Pulmonary artery endothelial cell (primary cell): ENCODE measurements at places on chromosomes 12 and 14. TPM values are rescaled to one million over a fixed set of nuclear protein-coding genes. Genes with fewer than 3 reads are reported as not detected.
A peak's percentile ranks its signal among the peaks of the same experiment; 100 is the strongest.

DNA sequence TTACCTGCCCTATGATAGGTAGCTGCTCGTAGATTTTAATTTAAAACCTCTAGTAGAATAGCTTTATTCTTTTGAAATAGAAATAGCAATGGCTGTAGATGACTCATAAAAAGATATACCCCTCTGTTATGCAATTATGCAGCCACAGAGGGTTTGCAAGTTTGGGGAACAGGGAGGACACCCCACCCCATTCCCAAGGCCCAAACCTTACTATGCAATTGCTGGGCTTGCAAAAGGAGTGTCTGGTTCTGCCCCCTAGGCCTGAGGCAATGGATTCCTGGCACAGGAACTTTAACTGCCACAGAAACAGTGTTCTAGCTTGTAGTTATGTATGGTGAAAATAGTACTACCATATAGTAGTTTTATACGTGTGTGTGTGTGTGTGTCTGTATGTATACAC lies 403.3 kb downstream of the ADAMTS20 start:
- DNase-seq, result no peak

DNA sequence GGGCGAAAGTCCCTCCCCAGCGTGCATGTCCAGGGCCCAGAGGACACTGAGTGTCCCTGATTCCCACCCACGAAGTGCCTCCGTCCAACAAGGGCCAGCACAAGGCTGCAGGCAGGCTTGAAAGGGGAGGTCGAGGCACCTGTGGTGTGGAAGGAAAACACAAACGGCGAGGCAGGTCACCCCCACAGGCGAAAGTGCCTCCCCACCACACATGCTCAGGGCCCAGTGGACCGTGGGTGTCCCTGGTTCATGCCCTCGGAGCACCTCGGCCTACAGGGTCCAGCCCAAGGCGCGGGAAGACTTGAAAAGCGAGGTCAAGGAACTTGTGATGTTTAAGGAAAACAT lies 370.4 kb downstream of the ALG10 start:
- no peak for DNase-seq

DNA sequence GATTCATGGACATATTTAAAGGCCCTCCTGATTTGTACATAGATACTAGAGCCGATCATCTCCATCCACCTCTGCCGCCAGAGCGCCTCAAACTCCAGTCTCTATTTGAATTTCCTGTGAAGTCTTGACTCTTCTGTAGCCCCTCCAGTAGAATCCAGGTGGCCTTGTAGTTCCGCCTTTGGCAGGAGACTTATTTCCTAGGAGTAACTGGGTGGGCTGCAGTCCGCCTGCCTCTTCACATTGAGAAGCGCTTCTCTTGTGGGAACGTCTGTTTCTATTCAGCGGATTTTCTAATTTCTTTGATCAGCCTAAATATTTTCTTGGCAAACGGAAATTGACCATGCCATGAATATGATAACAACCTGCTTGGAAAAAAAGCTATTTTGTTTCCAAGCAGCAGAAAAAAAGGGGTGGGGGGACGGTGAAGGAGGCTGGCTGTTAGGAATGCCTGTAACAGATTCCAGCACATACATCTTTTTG lies 9.0 kb upstream of the SIX1 start:
- DNase-seq, result no peak

DNA sequence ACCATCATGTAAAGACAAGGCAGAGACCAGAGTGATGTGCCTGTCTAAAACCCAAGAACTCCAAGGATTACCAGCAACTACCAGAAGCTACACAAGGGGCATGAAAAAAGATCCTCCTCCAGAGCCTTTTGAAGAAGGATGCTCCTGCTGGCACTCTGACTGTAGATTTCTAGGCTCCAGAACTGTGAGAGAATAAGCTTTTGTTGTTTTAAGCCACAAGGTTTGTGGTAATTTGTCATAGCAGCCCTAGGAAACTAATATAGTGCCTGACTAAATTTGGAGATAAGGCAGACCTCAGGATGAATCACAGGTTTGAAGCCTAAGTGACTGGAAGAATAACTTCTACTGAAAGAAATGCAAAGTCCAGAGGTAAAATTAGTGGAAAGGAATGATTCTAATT lies 132.9 kb downstream of the CEP83 start:
- DNase-seq, result no peak

GRCh38 chr14:98950353-98950895 lies 321.6 kb downstream of the BCL11B start:
- no peak for DNase-seq

GRCh38 chr12:120818416-120818815 lies 85.7 kb downstream of the SPPL3 start:
- DNase-seq, result no peak

GRCh38 chr12:94740601-94741362 lies 90.4 kb upstream of the TMCC3 start:
- no peak for DNase-seq

- peak; percentile 10 for DNase-seq
Observed at GRCh38 chr12:16385782-16386646, 38.6 kb downstream of the MGST1 start.

GRCh38 chr14:101114726-101115515 lies 211.4 kb upstream of the RTL1 start:
- no peak for DNase-seq

GRCh38 chr12:93347054-93347785 lies 30.5 kb upstream of the NUDT4 start:
- DNase-seq, result no peak

DNA sequence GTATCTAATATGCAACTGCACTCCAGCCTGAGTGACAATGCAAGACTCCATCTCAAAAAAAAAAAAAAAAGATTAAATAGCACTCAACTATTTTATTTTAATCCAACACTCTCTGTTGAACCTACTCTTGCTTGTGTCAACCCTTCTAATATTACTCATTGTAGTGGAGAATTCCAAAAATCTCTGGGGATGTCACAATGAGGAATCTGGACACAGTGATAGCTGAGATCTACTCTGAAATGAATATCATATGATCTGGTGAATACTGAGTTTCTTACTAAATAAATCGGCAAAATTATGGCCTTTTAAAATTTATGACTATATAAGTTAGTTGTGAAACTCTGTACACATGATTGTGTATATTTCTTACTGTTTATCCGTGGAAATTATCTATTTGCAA lies 418.2 kb downstream of the BCAT1 start:
- DNase-seq, result no peak

- no peak for DNase-seq
Observed at GRCh38 chr14:101495827-101496775, 65.2 kb upstream of the DIO3 start.

GRCh38 chr12:93322784-93323183 lies 54.9 kb upstream of the NUDT4 start:
- DNase-seq, result peak; percentile 35

- DNase-seq, result no peak
Observed at GRCh38 chr12:85894653-85895052, 20.6 kb downstream of the NTS start.

Gene POTEM
- total RNA-seq, result not detected in 2 replicates

Gene CFAP54
- 10.0 and 26.2 TPM in 2 replicates for total RNA-seq

Gene RPL36AL
- 352 and 392 TPM in 2 replicates for total RNA-seq

Gene GLT8D2
- 3.4 and 6.0 TPM in 2 replicates for total RNA-seq

Gene ADCY4
- 36.3 and 41.8 TPM in 2 replicates for total RNA-seq
